ENCODE measurements at places on chromosomes 4 and X. TPM values are rescaled to one million over a fixed set of nuclear protein-coding genes. Genes with fewer than 3 reads are reported as not detected.

DNA sequence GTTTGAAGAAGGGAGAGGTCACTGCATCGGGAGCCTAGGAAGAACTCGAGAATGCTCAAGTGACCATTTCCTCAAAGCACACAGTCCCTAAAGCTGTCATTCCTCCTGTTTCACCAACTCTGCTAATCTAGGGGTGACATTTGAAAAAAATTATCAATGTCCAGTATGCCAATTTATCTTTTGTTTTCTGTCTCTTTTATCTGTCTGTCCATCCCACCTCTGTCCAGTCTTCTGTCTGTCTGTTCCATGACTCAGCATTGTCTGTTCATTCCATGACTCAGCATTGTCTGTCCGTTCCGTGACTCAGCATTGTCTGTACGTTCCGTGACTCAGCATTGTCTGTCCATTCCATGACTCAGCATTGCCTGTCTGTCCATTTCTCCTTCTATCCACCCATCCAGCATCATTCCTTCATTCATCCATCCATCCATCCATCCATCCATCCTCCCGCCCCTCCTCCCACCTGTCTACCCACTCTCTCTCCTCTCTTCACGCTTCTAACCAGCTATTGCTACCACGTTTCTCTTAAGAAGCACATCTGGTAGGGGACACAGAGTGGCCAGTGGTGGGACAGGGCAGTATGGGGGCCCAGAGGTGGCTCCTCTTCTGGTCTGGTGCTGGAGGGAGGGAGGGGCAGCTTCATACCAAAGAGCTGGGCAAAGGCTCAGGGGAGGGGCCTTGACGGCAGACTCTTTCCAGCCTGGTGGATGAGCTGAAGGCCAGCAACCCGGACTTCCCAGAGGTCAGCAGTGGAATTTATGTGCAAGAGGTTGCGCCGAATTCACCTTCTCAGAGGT is 34.1 kb downstream of the HTRA3 start:
- no peak overlapping the region for H3K4me3 ChIP-seq
- DNase-seq: peak; percentile 3
- H3K27ac ChIP-seq: peak overlapping the region; percentile 7
- no peaks in the 10 kb centered on the region for H3K36me3 ChIP-seq

GRCh38 chrX:30141966-30142365 is 73.4 kb upstream of the MAGEB2 start:
- no peak overlapping the region for H3K27ac ChIP-seq
- H3K4me1 ChIP-seq: no peaks in the 10 kb centered on the region
- H3K36me3 ChIP-seq: no peaks in the 10 kb centered on the region
- no peak for DNase-seq

GABRB1 gene
- not detected for total RNA-seq

TMSB15C gene
- total RNA-seq: 4.3 TPM

DNA sequence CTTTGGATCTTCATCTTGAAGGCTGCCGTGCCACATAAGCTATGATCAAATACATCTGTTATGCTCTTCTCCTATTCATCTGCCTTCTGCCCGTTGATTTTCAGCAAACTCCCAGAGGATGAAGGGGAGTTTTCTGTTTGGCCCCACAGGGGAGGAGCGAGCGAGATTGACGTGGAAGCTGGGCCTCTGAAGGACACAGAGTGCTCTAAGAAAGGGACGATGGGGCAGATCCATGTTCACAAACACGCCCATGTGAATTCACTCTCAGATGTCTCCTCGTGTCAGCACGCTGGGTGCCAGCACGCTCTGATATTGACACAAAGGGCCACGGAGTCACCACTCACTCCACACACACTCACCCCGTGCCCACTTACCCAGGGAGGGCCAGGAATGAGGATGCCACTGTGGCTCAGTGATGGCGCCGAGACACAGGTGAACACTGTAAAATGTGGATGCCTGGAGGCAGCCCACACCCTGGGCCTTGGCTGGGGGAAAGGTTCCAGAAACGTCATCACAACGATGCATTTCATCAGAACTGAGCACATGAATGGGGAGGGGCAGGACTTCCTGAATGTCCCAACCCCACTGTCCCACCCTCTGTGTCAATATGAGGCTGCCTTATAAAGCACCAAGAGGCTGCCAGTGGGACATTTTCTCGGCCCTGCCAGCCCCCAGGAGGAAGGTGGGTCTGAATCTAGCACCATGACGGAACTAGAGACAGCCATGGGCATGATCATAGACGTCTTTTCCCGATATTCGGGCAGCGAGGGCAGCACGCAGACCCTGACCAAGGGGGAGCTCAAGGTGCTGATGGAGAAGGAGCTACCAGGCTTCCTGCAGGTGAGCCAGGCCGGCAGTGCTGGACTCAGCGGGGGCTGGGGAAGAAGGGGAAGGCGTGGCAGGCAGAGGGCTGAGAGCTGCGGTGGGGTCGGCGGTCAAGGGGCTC is at the start of gene S100P:
Gene S100P (plus strand): TSS at position 648 of the 946 bp plus-strand sequence. CDS start 55 bp downstream, at position 703.
- peaks cover 66% of the 10 kb centered on the region for H3K4me1 ChIP-seq
- peak within 1 kb of the TSS; percentile 97 for H3K27ac ChIP-seq
- peaks cover 6% of the 10 kb centered on the region for H3K36me3 ChIP-seq
- DNase-seq: no peak
- H3K27me3 ChIP-seq: no peaks in the 10 kb centered on the region
- H3K4me3 ChIP-seq: peak within 1 kb of the TSS; percentile 76
